ENCODE measurements at places on chromosomes 2 and 18.

- DNase-seq: peak; percentile 31
Measured at GRCh38 chr2:28736034-28736433, 15.6 kb upstream of the PPP1CB start.

GRCh38 chr18:45517181-45517741 lies 98.0 kb upstream of the SLC14A2 start:
- DNase-seq: no peak

GRCh38 chr2:174054926-174055325 lies 89.8 kb upstream of the SP3 start:
- no peak for DNase-seq

DNA sequence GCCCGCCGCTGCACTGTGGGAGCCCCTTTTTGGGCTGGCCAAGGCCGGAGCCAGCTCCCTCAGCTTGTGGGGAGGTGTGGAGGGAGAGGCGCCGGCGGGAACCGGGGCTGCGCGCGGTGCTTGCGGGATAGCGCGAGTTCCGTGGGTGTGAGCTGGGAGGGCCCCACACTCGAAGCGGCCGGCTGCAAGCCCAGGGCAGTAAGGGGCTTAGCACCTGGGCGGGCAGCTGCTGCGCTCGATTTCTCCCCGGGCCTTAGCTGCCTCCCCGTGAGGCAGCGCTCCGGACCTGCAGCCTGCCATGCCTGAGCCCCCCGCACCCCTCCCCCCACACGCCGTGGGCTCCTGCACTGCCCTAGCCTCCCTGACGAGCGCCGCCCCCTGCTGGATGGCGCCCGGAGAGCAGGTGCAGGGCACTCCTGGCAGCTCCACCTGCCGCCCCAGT lies 124.4 kb downstream of the CCDC178 start:
- DNase-seq: no peak

DNA sequence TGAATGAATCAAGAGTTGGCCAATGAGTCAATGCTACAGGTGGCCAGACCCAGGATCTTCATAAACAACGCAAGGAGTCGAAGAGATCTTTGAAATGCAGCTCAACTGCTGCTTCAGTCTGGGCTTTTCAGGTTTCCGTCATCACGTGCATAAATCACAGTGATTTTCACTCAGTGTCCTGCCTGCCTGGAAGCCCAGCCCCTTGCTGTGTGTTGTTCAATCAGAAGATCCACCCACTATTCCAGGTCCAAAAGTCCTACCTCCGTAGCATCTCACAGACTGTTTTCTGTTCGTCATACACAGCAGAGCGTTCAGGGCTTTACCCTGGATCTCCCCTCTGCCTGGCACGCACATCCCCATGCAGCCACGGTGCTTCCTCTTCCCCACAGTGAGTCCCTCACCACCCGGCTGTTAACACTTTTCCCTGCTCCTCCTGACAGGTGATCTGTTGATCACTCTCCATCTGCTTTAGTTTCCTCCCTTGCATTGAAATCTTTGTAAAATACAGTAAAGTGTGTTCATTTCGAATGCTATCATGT lies 216.3 kb downstream of the MYT1L start:
- no peak for DNase-seq

- no peak for DNase-seq
Measured at GRCh38 chr2:23323917-23324680, 60.9 kb upstream of the KLHL29 start.

DNA sequence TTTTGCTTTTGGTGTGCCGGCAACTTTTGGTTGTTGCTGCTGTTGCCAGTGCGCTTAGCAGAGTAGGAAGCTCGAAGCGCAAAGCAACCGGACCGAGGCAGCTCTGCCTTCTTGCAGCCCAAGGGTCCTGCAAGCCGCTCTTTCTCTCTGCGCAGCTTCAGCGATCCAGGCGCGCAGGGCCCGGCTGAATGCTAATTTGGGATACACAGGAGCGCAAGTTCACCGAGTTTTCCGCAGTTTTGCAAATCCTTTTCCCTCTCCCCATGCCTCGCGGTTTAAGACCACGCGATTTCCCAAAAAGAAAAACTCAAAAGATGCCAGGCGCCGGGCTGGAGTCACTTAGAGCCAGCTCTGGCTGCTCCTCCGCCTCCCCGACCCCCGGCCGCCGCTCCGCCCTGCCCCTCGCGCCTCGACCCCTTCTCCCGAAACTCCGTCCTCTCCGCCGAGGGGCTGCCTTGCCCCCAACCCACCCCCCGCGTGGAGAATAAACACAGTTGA lies 13.5 kb upstream of the SIX3 start:
- DNase-seq: no peak

DNA sequence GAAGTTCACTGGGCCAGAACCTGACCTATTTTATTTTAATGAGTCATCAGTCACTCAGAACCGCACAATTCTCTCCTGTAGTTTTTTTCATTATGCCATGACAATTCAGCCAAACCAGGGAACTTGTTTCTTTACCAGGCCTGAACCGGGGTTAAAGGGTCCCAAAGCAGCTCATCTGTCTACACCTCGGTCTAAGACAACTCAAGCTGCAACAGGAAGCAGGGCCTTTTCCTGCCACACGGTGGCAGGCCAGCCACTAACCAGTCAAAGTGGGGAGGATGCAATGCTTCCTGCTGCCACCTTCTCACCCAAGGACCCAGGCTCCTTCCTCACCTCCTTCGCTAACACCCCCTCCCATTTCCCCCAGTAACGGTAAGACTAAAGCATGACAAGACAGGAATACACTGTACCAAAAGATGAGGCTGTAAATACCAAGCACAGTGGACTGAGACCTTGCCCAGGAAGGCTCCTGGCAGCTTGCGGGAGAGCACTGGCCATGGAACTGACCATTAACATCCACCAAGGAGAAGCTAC lies 56.7 kb upstream of the ACKR3 start:
- peak; percentile 86 for DNase-seq

DNA sequence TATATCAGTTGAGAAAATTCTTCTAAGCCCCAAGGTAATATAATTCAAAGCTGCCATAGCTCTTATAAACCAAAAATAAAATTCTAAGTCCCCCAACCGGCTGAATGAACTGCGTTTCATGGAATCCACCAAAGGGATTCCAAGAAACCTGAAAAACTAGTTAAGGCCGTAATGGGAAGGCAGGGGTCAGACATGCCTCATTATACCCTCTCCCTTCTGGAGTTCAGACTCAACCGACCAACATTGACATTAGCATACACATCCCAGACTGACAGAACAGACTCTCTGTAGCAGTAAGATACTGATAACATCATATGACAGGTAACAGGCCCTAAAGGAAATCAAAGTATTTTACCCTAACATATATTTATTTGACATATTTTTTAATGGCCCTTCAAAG lies 31.4 kb upstream of the PHLPP1 start:
- no peak for DNase-seq

GRCh38 chr2:95526360-95527341 lies 42.1 kb upstream of the TRIM43B start:
- peak; percentile 62 for DNase-seq

GRCh38 chr2:71223767-71224333 lies 3.1 kb downstream of the PAIP2B start:
- DNase-seq: peak; percentile 84

GRCh38 chr2:168198476-168199207 lies 48.8 kb downstream of the STK39 start:
- no peak for DNase-seq

GRCh38 chr2:43605851-43606250 lies 10.0 kb upstream of the THADA start:
- no peak for DNase-seq

DNA sequence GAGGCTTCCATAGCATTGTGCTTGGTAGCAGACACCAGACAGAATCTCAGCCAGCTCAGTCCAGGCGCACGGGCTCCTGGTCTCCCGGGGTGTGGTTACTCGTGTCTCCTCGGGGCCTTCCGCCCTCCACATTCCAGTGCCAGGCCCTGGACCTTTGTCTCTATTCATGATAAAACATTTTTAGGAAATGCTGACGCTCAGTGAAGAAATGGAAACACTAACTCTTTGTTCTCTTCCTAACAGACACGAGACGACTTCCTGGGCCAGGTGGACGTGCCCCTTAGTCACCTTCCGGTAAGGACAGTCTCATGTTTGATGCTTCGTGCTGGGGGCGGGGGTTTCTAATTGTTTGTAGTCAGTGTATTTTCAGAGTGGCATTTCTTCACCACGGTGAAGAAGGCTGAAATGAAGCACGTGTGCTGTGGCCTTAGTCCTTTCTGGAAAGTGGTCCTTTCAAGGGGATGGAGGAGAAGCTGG lies 271.8 kb downstream of the NEDD4L start:
- no peak for DNase-seq

DNA sequence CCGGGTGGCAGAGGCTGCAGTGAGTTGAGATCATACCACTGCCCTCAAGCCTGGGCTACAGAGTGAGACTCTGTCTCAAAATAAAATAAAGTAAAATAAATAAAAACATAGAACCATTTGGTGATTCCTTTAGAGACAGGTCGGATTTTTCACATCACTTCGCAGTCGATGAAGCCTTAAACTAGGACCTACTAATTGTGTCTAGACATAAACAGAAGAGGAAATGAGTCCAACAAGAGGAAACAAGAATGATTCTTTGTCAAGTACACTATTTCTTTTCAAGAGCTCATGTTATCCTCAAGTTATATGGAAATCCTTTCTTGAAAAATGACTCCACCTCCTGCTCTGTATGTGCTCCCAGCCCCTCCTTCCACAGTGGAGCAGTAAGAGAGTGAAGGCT lies 758.9 kb downstream of the DPP10 start:
- DNase-seq: no peak

DNA sequence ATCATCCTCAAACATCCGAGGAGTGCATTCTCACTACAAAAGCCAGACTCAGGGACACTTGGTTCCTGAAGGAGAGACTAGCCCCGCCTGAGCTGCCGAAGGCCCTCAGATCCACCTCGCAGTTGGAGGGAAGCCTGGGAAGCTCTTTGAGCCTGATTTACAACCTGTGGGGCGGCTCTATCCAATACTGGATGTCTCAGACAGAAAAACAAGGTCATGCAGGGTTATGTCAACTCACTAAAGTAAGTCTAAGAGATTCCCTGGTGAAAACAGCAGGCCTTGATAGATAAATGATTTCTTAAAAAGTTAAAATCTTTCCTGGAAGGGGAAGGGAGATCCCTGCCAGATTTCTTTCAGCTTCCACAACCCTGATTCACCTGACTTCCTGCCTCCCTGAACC lies 284.3 kb downstream of the CYP26B1 start:
- no peak for DNase-seq

DNA sequence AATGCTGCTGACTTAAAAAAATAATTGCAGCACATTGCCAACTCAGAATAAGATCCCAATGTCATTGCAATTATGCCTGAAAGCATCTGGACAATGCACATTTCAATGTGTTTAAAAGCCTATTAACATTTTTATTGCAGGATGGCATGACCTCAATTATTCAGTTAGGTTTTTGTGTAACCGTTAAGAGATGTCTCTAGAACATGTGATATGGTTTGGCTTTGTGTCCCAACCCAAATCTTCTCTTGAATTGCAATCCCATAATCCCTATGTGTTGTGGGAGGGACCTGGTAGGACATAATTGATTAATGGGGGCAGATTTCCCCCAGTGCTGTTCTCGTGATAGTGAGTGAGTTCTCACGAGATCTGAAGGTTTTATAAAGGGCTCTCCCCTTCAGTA lies 43.2 kb upstream of the ZC3H15 start:
- DNase-seq: no peak

GRCh38 chr18:71115261-71115660 lies 826.4 kb downstream of the SOCS6 start:
- DNase-seq: no peak

GRCh38 chr2:240430595-240430994 lies 4.9 kb upstream of the GPC1 start:
- DNase-seq: peak; percentile 59

DNA sequence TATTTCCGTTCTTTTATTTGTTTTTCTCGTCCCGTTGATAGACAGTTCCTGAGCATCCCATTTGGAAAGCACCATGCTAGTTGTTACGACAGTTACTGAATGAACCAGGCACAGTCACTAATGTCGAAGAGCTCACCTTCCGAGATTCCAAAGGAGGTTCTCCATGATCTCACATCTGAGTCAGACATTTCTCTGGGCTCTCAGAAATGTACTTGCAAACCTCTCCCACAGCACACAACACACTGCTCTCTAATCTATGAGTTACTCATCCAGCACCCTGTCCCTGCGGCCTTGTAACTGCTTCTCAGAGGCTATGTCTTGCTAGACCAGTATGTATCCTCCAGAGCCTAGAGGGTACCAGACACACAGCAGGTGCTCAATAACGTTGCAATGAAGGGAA lies 174.7 kb downstream of the DNER start:
- DNase-seq: no peak

DNA sequence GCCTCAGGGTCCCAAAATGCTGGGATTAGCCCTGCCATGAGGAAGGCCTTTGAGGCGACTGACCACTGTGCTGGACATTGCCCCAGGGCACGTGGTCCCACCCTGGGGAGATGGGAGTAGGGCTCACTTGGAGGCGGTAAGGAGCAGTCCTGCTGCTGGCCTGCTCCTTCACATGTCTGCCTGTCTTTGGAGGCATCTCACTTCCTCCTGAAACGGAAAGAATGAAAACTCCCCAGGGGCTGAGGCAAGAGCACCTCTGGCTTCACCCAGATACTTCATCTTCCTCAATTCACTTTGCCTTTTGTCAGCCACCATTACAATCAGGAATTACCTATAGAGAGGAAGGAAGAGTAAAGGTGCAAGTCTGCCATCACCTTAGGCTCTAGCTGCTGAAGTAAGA lies 59.9 kb upstream of the GATA6 start:
- no peak for DNase-seq

- no peak for DNase-seq
Measured at GRCh38 chr2:223008956-223009355, 43.0 kb upstream of the KCNE4 start.

DNA sequence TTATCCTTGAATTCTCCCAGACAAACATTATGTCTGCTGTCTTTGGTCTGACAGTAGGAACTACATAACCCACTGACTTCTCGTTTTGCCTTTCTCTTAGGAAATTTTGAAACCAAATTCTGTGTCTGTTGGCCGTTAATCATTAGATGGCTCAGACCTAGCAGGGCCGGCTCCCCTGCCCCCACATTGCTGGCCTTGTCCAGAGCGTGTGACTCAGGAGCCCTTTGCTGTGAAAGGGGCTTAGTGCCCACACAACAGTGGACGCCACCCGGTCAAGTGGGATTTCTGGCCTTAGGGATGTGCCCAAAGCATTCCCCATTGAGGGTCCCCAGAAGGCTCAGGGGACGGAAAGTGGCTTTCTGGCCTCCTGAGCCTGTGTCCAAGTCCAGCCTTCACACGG lies 137.5 kb downstream of the CTIF start:
- DNase-seq: no peak

GRCh38 chr2:238921259-238921658 lies 73.4 kb downstream of the TWIST2 start:
- peak; percentile 49 for DNase-seq

- DNase-seq: peak; percentile 70
Measured at GRCh38 chr2:70789304-70790135, 923 bp downstream of the FIGLA start.

- no peak for DNase-seq
Measured at GRCh38 chr18:70029163-70029562, 81.5 kb upstream of the CD226 start.

DNA sequence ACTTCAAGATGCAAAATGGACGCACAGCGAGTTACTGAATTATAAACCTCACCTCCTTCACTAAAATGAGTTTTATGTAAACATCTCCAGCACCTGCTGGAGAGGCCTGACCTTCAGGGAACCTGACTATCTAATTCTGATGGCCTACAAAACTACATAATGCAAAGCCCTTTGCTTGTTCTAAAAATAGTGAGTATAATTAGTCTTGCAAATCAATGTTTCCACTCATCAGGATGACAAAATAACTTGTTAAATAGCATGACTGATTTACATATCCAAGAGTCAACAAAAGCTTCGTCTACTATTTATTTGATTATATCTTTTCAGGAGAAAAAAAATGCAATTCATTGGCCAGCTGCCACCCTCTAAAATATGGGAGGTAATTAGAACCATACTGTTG lies 326.3 kb upstream of the MC4R start:
- DNase-seq: no peak

Measured in posterior cingulate gyrus (tissue), 11 donors.